ENCODE measurements at places on chromosomes 16 and 17.

DNA sequence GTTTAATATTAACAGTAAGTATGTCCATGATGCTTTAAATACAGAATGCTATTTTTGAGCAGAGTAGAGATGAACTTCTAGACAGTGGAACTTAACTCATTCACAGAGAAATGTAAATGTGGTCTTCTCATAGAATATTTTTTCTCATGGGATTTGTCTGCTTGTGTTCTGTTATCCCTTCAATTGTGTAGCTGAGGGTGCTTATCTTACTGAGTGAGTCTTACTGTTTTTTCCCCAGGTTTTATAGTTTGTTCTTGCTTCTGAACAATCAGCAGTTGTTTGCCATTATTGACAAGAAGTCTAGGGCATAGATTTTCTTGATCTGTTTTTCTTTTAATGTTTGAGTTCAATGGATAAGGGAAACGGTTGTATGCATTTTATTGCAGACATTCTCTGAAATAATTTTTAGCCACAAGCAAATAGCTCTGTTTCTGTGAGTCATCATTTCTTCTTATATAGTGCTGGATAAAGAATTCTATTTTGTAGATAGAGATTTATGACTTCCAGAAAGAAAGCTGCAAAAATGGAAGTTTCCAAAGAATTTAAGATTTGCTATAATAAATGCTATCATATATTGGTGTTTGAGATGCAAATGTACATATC, 60.5 kb downstream of the NF1 start:
- no peak for DNase-seq

GRCh38 chr17:78674156-78674555, 97.0 kb upstream of the DNAH17 start:
- no peak for DNase-seq

DNA sequence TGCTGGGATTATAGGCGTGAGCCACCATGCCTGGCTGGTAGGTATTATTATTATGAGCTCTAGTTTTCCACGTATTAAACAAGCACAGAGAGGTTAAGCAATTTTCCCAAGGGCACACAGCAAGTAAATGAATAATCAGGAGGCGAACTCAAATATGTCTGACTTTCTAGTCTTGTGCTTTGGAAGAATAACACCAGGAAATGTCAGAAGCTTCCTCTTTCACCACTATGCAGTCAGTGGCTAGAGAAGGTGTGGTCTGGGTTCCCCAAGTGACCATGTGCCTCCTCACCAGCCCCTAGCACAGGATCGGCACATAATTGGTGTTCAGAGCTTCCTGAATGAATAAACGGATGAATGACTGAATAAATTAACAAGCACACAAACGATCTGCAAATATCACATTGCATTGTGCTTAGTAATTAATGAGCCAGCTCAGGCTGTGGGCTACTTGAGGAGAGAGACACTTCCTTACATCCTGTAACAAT, 21.6 kb upstream of the SCNN1B start:
- no peak for DNase-seq

GRCh38 chr17:81568416-81568815, 16.3 kb upstream of the FAAP100 start:
- DNase-seq, result no peak

DNA sequence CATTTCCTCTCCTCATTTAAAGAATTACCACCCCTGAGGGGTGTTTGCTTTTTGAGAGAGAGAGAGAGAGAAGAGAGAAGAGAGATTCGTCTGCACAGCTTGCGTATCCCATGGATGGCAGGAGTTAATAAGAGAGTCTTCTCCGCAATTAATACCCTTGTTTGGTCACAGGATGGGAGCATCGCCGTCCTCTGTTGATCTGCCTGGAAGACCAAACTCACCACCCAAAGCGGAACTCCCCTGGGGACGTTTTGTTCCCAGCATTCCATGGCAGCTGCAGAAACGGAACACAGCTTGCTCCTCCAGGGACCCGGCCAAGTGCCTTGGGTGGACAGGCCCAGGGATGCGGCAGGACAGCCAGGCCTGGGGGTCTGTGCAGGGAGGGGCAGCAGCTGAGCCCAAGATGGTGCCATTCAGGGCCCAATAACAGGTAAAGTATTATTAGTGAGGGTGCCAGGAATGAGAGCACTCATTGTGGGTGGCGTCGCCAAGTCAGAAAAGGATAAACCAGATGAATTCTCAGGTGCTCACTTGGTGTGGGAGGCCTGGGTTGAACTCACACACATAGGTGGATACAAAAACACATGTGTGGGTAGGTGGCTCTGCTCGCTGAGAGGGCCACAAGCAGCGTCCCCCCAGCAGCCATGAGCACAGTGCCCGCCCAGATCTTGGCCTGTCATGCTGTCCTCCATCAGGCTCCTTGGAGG, 83.1 kb downstream of the NT5M start:
- no peak for DNase-seq

GRCh38 chr16:80703131-80704071, 101.0 kb downstream of the CDYL2 start:
- no peak for DNase-seq

GRCh38 chr16:72829846-72830775, 217.8 kb downstream of the ZFHX3 start:
- DNase-seq, result no peak

- no peak for DNase-seq
Measured at GRCh38 chr17:7283471-7284216, 2.1 kb downstream of the SLC2A4 start.

- DNase-seq, result peak; percentile 68
Measured at GRCh38 chr16:27313422-27314160, at the start of gene IL4R. IL4R (plus strand) TSS chr16:27313974; CDS start chr16:27340204, 26,230 bp downstream.

DNA sequence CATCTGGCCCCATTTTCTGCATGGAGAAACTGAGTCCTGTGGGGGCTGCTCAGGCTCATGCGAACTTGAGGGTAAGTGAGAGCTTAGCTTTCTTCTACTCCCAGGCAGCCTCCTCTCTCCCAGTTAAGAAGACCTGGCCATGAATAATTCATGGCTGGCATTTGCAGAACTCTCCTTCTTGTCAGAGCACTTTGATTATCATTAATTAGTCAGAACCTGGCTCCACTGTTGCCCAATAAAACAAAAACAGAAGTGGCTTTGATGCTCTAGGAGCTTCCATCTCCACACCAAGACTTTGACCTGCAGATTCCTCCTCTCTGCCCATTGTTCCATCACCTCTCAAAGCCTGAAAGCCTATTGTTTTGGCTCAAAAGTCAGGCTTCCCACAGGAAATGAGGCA, 45.5 kb upstream of the CDH3 start:
- DNase-seq, result no peak

DNA sequence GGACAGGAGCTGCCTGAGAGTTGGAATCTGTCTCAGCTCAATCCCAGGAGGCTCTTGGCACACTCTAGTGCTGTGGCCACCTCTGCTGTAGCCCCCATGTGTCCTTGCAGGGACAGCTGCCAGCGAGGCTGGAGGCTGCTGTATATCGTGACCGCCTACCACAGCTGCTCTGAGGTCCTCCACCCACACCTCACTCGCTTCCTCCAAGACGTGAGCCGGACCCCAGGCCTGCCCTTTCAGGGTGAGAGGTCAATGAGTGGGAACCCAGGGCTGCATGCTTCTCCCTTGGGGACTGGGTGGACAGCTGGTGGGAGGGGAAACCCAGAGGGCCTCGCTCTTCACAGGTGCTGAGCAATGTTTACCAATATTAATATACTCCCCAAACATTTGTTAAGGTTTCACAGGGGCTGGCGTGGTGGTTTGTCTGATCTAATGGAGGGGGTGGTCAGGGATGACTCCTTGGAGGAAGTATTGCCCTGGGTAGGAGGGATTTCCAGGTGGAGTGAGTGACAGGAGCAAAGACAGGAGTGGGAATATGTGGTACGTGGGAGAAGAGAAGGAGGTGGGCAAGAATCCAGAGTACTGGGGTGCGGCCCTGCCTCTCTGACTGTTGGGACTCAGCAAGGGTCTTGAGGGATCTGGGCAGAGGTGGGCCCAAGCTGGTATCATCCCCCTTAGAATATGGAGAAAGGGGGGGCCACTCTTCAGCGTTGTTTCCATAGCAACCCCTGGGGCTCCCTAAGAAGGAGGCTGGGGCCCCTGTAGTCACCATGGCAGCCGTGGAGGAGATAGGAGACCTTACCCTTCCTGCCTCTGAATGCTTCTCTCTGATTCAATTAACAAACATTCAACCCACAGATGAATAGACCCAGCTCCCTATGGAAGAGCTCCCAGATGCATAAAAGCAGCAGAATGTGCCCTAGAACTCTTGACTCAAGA, 22.2 kb upstream of the ALKBH5 start:
- no peak for DNase-seq

GRCh38 chr17:79956853-79957252, 78.8 kb downstream of the TBC1D16 start:
- no peak for DNase-seq

GRCh38 chr17:66309793-66310192, 7.4 kb downstream of the PRKCA start:
- DNase-seq, result no peak

GRCh38 chr16:29943846-29944799, 17.8 kb upstream of the TMEM219 start:
- no peak for DNase-seq

- DNase-seq, result no peak
Measured at GRCh38 chr16:77396461-77396860, 38.4 kb downstream of the ADAMTS18 start.

- no peak for DNase-seq
Measured at GRCh38 chr17:46765453-46765852, 53.0 kb downstream of the WNT3 start.

GRCh38 chr16:51523400-51523799, 372.3 kb upstream of the SALL1 start:
- no peak for DNase-seq

GRCh38 chr17:80927791-80928216, 63.8 kb upstream of the CHMP6 start:
- no peak for DNase-seq

- no peak for DNase-seq
Measured at GRCh38 chr17:64148699-64149098, 18.8 kb upstream of the ERN1 start.

GRCh38 chr17:12575641-12576040, 90.0 kb upstream of the MYOCD start:
- DNase-seq, result no peak

Measured in natural killer cell (primary cell).